ENCODE measurements at places on chromosomes 3 and 15. TPM values are rescaled to one million over a fixed set of nuclear protein-coding genes. Genes with fewer than 3 reads are reported as not detected.

DNA sequence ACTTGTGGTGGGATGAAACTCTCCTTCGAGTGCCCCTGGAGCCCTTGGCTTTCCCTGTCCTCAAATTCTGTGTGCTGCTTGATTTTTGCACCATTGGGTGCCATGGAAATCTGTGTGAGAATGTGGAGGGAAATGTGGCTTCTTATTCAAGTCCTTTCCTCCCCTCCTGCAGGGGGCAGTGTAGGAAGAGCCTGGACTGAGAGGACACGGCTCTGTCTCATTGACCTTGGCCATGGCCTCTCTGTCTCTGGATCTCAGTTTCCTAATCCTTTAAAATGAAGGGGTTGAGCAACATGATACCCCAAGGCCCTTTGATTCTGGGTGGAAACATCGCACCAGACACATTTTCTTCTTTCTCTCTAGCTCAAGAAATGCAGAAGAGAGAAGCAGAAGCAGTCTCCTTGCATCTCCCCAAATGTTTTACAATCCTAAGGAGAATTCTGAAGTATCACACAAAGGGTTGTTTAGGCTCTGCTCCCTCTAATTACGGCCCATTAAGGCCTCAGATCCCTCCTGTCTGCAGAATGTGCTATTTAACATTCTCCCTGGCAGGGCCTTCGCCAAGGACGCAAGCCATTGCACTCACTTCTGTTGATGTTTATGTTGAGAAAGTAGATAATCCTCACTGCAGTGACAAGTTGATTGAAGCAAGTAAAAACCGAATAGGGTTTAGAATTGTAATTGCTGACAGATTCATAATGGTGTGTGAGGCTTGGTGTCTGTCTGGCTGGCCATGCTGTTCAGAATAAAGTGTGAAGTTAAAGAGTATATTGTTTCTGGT is 169.1 kb downstream of the TPRG1 start:
- DNase-seq, result no peak

- no peak for DNase-seq
These were observed 10.7 kb upstream of the CSPG4 start for GRCh38 chr15:75723171-75723846.

DNA sequence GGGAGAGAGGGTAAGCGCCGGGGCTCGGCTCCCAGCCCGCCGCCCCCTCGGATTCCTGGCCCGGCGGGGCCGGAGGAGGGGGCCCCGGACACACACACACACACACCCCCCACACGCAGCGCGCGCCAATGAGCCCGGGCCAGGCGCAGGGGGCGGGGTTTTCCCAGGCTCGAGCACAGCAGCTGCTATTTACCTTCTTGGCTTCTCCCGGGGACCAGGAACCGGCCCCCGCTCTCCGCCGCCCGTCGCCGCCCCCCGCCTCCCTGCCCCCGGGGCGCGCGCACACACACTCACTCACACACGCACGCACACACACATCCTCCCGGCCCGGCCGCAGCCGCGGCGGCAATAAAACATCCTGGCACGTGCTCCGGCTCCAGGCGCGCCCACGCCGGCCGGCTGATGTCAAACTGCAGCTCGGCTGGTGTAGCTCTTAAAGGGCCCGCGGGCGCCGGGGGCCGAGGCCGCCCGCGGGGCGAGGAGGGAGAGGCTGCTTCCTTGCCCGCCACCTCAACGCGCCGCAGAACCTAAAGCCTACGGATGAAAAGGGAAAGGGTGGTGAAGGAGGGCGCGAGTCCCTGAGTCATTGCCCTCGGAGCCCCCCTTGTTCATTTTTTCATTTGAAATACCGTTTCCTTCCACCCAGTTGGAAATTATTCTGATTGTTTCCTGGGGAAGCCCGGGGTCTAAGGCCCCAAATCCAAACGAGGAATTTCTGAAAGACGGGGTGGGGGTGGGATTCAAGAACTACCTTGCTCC is 1.0 kb upstream of the HES1 start:
- DNase-seq, result peak; percentile 85

- no peak for DNase-seq
These were observed 36.6 kb upstream of the MAGEF1 start for GRCh38 chr3:184748219-184749135.

DNA sequence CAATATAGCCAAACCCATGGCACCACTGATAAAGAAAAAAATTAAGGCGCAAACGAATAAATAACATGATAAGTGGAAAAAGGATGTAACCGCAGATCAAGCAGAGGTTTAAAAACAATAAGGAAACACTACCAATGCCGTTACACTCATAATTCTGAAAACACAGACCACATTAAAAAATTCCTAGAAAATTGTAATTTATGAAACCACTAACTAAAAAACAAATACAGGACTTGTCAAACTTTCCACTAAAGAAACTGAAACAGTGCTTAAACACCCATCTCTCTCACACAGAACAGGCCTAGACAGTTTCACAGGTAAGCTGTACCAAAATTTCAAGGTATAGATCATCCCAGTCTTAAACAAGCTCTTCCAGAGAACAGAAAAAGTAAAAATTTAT is 28.4 kb downstream of the PCSK6 start:
- no peak for DNase-seq

- DNase-seq, result no peak
These were observed 61.6 kb downstream of the WWTR1 start for GRCh38 chr3:149596134-149596770.

- no peak for DNase-seq
These were observed 114.1 kb upstream of the TPM1 start for GRCh38 chr15:62928242-62928999.

DNA sequence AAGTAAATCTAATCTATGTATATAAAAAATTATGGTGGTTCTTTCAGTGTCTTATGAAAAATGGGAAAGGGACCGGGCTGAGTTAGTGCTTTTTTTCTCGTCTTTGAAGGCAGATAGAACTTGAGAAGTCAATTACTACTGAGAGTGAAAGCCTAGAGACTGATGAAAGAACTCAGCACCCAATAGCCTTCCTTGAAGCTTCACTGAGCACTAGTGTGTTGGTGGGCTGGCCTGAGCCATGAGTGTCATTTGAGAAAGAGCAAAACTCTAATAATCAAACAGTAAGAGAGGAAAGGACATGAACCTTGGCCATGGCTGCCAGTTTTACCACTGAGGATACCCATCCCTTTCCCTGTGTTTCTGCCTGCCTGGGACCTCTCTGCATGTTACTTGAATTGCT is 428.3 kb upstream of the RASGRP1 start:
- no peak for DNase-seq

DNA sequence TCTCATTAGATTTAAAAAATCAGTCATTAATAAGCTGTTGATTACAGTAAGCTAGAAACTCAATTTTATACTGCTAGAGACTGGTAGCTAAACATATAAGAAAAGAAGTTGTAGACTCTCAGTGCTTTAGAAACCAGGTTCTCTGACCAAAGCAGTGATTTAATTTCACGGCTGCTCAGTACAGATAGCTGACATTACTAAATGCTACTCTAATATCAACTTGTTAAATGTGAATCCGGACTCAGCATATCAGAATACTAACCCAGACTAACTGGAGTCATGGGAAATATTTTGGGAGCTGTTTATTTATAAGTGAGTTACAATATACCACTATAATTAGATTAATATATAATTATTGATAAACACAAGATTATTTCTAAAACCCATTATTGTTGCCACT is 80.4 kb downstream of the NEDD4 start:
- no peak for DNase-seq

DNA sequence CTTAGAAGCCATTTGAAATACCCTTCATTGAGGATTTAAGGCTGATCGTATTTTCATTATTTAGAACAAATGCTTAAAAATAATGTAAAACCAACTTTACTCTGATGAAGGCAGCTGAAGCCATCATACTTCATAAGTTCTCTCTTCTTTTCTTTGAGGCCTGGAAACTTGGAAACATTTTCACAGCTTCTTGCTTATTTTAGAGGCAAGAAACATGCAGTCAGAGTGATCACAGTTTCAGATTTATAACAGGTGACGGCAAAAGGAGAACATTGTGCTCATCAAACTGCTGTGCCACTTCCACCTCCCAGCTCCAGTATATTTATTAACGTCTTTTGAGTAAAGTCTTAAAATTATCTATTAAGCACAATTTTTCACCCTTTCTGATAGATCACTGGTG is 376.1 kb downstream of the PTPRG start:
- DNase-seq, result no peak

- DNase-seq, result no peak
These were observed 58.8 kb upstream of the ARL6 start for GRCh38 chr3:97705764-97706163.

- DNase-seq, result no peak
These were observed 39.6 kb upstream of the TRAK1 start for GRCh38 chr3:42051384-42052131.

GRCh38 chr3:124137216-124137615 is 145.3 kb upstream of the ROPN1 start:
- DNase-seq, result no peak

- DNase-seq, result no peak
These were observed 6.8 kb downstream of the MFSD1 start for GRCh38 chr3:158808697-158809096.

- DNase-seq, result no peak
These were observed 199.1 kb downstream of the TJP1 start for GRCh38 chr15:29623116-29623639.

DNA sequence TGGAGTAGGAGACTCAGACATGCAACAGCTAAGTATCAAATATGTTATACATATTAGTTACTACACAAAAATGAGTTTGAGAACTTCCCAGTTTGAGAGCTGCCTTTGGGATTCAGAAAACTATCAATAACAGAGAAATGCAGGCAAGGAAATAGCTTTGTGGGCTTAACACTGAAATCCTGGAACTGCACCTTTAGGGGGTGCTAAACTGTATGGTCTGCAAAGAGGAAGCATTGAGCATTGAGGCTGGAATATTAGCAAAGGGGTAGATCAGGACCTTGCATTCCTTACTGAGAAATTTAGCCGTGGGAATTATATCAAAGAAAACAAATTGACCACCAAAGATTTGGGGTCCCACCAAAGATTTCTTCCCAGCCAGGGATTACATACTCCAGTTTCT is 580.0 kb downstream of the ZNF385D start:
- DNase-seq, result peak; percentile 3

GRCh38 chr3:1275495-1275894 is 182.7 kb downstream of the CNTN6 start:
- peak; percentile 26 for DNase-seq

GRCh38 chr3:126360714-126361060 is 3.5 kb upstream of the KLF15 start:
- DNase-seq, result no peak

GRCh38 chr3:76586471-76586870 is 453.4 kb upstream of the ROBO2 start:
- no peak for DNase-seq

DNA sequence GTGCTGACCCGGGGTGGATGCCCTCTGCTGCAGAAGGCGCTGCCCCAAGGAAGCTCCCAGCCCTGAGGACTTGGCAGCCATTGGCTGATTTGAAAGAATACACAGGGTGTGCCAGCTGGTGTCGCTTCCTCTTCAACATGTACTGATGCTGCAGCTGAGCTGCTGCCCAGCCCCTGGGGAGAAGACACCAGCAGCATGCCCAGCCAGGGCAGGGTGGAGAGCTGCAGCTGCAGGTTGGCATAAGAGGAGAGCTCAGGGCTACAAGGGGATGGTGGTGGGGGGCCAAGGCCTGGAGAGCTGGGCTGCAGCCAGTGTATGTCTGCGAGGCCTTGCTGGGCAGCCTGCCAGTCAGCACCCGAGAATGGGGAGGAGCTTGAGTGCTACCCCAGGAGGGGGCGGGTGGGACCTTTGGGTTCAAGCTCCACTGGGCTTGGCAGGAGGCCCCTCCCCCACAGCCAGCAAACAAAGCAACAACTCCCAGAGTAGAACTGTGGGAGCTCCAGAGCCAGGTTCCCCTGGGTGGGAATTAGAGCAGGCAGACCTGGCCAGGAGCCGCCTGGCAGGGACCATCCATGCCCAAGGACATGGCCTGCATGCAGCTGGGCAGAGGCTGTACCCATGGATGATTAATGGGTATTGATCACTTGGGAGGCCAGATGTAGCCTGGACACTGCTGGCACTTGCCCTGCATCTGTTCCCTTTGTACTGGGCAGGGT is 9.2 kb upstream of the SEMA4B start:
- no peak for DNase-seq

- DNase-seq, result peak; percentile 38
These were observed 69.7 kb downstream of the USF3 start for GRCh38 chr3:113626503-113627371.

- DNase-seq, result no peak
These were observed 3.7 kb upstream of the NGRN start for GRCh38 chr15:90261811-90262210.

DNA sequence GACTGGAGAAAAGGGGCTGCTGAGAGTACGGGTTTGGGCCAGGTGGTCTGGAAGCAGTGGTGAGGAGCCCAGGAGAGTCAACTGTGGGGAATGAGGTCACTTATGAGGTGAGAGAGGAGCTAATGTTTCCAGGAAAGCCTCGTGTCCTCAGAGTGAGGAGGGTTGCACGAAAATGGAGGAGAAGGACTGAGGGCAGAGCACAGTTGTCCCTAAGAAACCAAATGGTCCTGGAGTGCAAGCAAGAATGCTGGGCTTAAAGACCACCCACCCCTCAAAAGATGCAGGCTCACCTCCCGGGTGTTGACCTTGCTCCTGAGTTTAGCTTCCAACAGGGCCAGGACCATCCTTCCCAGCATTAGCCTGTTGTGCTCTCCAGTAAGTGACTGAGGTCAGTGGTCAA is 133.2 kb downstream of the PDE8A start:
- DNase-seq, result no peak

DNA sequence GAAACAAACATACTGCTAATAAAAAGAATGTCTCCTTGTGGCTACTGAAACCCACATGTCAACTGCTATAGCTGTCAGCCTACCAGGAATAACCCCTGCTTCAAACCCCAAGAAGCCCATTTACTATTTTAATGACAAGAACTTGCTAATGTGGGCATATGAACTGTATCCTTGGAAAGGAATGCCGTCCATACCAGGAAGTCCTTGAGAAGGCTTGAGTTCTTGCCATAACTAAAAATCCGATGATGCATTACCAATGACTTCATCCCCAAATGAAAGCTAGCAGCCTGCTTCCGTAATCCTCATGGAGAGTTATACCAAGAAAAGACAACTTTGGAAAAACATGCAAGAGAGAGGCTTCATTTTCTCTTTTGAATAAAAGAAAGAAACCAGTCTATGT is 34.8 kb downstream of the MINDY4B start:
- no peak for DNase-seq

DNA sequence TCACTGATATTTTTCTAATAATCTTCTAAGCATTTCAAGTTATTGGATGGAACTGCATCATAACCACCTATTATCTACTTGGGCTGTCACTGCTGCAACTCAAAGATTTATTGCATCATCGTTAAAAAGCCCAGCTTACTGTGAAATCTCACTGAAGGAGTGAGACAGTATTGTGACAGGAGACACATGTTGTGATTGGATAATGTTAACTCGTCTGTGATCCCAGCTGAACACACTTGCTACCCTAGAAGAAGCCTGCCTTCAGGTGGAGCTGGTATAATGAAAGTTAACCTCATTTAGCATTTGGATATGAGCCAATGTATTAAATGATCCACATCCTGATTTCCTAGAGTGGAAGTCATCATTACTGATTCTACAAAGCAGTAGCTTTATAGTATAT is 138.1 kb downstream of the MAP2K5 start:
- no peak for DNase-seq

The PCOLCE2 gene
- 6.3 TPM for total RNA-seq

The CHL1 gene
- 0.14 TPM for total RNA-seq

The PLD1 gene
- 0.89 TPM for total RNA-seq

The OR5K2 gene
- total RNA-seq, result not detected

The NRROS gene
- total RNA-seq, result 0.52 TPM

The GPR15 gene
- not detected for total RNA-seq

The PML gene
- 30.6 TPM for total RNA-seq

The LRRC2 gene
- total RNA-seq, result 0.12 TPM

The GPR149 gene
- total RNA-seq, result not detected

The CD276 gene
- total RNA-seq, result 184 TPM
